H4 (cell line): ENCODE measurements at places on chromosomes 7 and 10. TPM values are rescaled to one million over a fixed set of nuclear protein-coding genes. Genes with fewer than 3 reads are reported as not detected.

CLDN4 gene
- total RNA-seq, result 1.2 and 4.0 TPM in 2 replicates

MINDY3 gene
- 11.7 and 18.7 TPM in 2 replicates for total RNA-seq

NKX2-3 gene
- total RNA-seq, result not detected in 2 replicates

DOCK1 gene
- total RNA-seq, result 28.9 and 34.4 TPM in 2 replicates

RPS24 gene
- total RNA-seq, result 3,270 and 3,319 TPM in 2 replicates

NUDT5 gene
- 107 and 137 TPM in 2 replicates for total RNA-seq

EVX1 gene
- not detected in 2 replicates for total RNA-seq

CYP3A4 gene
- not detected in 2 replicates for total RNA-seq

SPDYE2B gene
- not detected in 2 replicates for total RNA-seq

AASS gene
- total RNA-seq, result 18.4 and 18.7 TPM in 2 replicates

CDH23 gene
- total RNA-seq, result 0.37 and 0.47 TPM in 2 replicates

PDE1C gene
- 1.9 and 2.4 TPM in 2 replicates for total RNA-seq

TFR2 gene
- 0.25 TPM in 1 of 2 replicates, not detected in the other for total RNA-seq

GIMAP1 gene
- not detected in 2 replicates for total RNA-seq

MKX gene
- total RNA-seq, result not detected in 2 replicates

ADRA2A gene
- not detected in 2 replicates for total RNA-seq

OR6V1 gene
- total RNA-seq, result not detected in 2 replicates

TMEM270 gene
- 0.21 TPM in 1 of 2 replicates, not detected in the other for total RNA-seq

ZNRF2 gene
- 12.7 and 13.6 TPM in 2 replicates for total RNA-seq

CCDC3 gene
- total RNA-seq, result 2.1 and 2.4 TPM in 2 replicates

SLC26A5 gene
- not detected in 2 replicates for total RNA-seq

FOXP2 gene
- 1.7 and 2.0 TPM in 2 replicates for total RNA-seq
